ENCODE measurements at places on chromosomes 3 and 15. TPM values are rescaled to one million over a fixed set of nuclear protein-coding genes. Genes with fewer than 3 reads are reported as not detected.

DNA sequence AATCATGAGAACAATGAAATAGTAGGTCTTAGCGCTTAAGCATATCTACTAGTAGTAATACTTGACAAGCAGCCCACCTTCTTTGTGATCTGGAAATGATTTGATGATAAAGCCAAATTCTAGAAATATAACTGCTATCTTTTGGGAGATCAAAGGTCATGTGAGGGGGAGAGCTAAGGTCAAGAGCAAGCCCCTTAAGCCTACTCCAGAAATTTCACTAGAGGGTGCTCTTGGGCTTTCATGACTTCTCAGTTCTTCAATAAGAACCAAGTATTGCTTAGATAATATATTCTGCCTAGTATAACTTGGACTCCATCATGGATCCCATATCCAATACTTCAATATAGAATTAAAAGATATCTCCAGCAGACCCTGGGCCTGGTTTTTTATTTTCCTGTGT, 319.6 kb downstream of the ZBTB20 start:
- peak; percentile 50 for DNase-seq

KLHL40 gene
- total RNA-seq = not detected

DNA sequence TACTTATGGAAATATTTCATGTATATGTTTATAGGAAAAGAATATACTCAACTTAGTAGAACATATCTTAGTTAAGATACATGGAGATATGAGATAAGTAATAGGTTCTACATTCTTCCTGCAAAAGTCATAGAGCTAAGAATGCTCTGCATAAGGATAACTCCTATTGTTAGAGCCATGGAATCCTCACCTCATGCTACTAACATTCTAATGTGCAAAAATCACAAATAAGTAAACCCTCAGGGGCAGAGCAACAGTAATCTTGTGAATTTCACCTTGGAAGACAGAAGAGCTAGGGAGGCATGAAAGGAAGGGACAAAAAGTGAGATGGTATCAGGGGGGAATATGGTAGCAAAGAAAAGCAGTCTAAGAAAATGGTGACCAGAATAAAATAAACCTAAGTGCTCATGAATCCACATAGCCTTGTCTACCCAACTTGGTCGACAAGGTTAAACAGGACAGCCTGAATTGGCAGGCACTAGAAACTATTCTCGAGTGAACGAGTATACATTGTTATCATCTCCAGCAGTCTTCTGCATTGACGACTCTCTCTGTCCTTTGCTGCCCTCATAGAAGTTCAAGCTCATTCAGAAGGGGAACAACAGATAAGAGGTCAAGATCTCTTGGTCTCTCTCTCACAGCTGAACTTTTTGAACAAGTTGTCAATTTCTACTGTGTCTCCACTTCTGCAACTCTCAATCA, 52.8 kb downstream of the XRN1 start:
- DNase-seq = no peak

NR1I2 gene
- total RNA-seq = not detected

RGMA gene
- 0.90 TPM for total RNA-seq

DNA sequence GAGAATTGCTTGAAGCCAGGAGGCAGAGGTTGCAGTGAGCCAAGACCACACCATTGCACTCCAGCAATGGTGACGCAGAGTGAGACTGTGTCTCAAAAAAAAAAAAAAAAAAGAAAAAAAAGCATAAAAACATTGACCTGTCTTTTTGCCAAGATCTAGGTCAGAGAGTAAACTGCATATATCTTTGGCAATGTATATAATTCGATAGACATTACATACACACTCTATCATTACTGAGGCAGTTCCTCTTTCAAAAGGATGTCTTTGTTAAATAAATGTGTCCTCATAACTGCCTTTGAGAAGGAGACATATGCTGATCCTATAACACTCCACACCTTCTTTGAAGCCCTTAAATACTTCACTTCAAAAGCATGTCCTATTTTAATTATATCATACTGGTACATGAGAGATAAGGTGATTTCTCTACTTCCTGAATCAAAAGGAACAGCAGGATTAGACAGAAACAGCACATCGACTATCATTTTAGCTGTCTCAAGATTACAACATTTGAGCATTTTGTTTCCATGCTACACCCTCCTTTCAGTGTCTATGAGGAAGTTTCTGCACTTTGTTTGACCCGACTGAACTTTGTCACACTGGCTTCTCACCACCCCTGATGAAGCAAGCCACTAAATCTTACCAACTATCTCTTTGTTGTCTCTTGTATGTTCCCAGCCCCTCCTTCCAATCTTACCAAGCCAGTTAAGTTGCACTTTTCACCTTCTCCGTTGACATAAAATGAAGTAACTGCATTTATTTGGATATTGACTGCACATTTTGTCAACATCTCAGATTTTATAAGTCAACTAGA, 335.8 kb downstream of the MECOM start:
- no peak for DNase-seq

DNA sequence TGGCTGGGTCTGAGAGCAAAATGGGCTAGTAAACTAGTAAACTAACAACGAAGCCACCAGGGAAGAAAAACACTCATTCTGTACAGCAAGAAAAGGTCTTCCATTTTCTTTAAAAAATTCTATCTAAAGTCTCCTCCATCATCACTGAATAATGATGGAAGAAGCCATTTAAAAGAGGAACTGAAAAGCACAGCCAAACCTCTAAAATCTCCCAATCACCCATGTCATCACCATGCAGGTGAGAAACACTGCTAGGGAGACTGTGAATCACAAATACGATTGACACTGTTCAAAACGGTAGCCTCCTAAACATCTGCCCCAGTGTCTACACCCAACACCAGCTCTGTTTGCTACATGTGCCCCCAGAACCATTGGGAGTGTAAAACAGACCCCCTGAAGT, 140.4 kb downstream of the RORA start:
- DNase-seq = no peak

DNA sequence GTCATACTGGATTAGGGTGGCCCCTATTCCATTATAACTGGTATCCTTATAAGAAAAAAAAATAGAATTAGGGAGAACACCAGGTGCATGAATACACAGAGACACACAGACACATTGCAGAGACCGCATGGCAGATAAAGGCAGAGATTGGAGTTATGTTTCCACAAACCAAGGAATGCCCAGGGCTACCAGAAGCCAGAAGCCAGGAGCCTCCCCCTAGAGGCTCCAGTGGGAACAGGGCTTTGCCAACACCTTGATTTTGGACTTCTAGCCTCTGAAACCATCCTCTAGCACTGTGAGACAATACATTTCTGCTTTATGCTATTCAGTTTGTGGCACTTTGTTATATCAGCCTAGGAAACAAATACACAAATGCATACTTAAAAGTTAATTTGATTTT, 10.4 kb downstream of the GOLM2 start:
- DNase-seq = no peak

DNA sequence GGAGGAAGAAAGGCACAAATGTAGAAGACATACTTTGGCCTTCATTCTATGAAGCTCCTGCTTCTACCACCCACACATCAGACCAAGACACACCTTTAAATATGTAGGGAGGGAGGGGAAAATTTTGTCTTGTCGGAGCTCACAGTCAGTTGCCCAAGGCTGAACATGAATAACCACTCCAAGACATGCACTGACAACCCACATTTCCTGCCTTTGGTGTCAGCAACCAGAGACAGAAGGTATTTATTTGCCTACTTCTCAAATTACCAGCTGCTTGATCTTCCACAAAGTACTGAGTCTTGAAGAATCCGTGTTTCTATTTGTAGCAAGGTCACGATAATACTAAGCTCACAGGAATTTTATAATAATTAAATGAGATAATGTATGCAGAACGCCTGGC, 169.7 kb downstream of the KCNMB2 start:
- DNase-seq = no peak

GRCh38 chr15:40933517-40933902, 4.4 kb downstream of the DLL4 start:
- no peak for DNase-seq

SLC27A2 gene
- total RNA-seq = not detected

DNA sequence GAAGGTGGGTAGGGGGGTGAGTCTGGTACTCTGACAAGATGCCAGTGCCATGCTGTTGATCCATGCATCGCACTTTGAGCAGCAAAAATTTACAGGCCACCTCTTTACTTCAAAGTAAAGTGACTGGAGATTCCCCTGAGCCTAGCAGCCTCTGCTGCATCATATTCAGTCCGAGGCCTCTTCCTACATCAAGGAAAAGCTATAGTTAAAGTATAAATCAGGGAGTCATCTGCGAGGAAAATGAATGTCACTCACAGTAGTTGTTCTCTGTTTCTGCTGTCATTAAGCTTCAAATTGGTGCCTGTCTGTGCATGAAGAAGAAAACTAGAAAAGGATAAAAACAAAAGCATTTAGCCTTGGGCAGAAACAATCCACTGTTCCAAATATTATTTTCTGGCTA, 706.2 kb downstream of the TBL1XR1 start:
- no peak for DNase-seq

GRCh38 chr15:80630981-80631380, 64.1 kb upstream of the ABHD17C start:
- no peak for DNase-seq

- no peak for DNase-seq
These were observed 109.7 kb upstream of the FAM3D start for GRCh38 chr3:58776231-58776630.

DNA sequence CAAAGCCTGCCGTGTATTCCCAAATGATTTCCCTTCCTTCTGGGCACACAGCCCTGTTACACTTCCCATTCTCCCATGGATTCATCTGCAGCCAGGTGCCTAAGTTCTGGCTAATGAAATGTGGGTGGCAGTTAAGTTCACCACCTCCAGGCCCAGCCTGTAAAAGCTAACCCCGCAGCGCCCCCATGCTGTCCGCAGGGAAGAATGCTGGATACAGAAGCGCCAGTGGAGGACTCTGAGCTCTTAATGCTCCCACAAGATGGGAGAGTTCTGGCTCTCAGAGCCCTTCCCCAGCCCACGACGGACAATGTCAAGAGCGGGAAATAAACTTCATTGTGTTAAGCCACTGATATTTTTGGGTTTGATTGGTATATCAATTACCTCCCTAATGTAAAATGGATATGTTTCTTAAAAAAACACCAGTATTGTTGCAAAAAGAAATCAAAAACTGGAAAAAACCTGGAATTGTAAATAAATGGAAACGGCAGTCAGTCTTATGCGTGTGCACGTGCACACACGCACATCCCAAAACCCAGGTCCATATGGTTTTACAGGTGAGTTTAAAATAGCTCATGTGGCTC, 37.7 kb upstream of the FGD5 start:
- DNase-seq = peak; percentile 54

DNA sequence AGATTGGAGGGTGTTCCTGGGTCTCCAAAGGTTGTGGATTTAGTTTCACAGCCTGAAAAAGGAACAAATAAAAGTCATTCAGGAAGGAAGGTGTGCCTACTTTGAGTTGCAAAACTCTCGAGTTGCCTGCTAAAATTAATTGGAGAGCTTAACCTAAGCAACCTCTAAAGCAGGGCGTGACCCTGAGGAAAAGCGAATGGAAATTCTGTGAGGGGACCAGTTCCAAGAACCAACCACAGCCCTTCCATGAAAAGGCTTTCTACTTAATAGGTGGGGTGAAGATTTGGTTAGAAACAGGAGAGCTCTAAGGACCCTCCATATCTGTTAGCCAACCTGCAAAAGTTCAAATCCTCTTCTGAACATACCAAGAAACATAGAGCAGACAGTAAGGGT, 1.5 kb downstream of the CD80 start:
- no peak for DNase-seq

IL12A gene
- total RNA-seq = 9.1 TPM

DNA sequence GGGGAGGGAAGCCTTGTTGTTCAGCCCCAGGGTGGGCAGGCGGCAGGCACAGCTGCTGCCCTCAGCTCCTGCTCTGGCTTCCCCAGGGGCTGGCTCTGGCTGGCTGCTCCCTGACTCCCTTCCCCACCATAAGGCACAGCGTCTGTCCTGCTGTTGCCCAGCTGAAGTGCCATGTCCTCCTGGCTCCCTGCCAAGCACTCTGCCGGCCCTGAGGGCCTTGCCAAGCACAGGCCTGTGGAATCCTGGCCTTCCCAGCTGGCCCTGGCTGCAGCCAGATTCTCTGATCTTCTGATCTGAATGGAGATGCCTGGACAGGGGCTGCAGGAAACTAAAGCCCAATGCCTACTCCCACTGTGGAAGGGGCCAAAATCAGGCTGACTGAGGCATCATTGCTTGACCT, 1.1 kb downstream of the IQCF6 start:
- DNase-seq = no peak

WNT7A gene
- total RNA-seq = not detected

ANKRD28 gene
- total RNA-seq = 125 TPM

HCLS1 gene
- total RNA-seq = 0.24 TPM

DNA sequence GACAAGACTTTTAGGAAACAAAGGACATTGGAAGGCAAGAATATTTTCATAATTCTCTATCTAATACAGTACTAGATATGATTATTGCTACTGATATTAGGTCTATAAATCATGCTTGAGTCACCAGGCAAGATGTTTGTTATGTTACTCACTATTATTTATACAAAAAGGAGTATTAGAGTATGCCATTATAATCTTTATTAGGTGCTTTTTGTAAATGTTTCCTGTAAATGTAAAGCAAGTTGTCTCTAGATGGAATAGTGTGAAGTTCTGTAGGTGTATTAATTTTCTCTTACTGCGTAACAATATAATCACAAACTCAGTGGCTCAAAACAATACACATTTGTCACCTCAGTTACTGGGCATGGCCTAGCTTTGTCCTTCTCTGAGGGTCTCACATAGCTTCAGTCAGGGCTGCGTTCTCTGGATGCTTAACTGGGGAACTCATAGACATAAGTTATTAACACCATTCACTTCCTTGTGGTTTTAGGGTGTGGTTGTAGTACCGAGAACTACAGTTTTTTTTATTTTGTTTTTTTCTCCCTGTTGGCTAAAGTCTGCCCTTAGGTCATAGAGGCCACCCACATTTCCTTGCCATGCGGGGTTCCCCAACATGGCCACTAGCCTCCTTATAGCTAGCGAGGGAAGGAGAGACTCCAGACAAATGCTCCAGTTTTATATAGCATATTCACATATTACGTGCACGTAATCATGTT, 20.3 kb upstream of the MAP3K13 start:
- DNase-seq = peak; percentile 20

GRCh38 chr3:194761384-194761783, 75.7 kb downstream of the FAM43A start:
- DNase-seq = no peak

DLL4 gene
- not detected for total RNA-seq

DNA sequence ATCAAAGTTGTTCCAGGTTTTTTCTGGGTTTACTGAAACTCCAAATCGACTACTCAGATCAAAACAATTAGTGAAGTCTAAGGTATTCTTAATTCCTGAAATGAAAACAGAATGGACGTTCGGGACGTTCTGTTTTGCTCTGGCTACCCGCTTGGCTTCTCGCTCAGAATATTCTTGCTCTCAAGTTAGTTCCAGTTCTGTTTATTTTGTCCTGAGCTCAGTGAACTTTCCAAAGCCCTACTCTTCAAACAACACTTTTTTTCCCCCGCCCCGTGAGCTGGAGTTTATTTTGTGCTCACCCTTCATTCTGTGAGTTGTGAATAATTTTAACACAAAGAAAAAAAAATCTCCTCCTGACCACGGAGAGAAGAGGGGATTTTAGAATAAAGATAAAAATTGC, 72.6 kb downstream of the SAMMSON start:
- DNase-seq = no peak

Measured in A172 (cell line).